ENCODE measurements at places on chromosomes 6 and 20.

GRCh38 chr6:166736634-166737033 is 109.6 kb upstream of the RPS6KA2 start:
- DNase-seq = no peak

- no peak for DNase-seq
These were observed 66.5 kb downstream of the WDR27 start for GRCh38 chr6:169635345-169635744.

GRCh38 chr6:154252678-154253077 is 103.9 kb downstream of the IPCEF1 start:
- DNase-seq = no peak

DNA sequence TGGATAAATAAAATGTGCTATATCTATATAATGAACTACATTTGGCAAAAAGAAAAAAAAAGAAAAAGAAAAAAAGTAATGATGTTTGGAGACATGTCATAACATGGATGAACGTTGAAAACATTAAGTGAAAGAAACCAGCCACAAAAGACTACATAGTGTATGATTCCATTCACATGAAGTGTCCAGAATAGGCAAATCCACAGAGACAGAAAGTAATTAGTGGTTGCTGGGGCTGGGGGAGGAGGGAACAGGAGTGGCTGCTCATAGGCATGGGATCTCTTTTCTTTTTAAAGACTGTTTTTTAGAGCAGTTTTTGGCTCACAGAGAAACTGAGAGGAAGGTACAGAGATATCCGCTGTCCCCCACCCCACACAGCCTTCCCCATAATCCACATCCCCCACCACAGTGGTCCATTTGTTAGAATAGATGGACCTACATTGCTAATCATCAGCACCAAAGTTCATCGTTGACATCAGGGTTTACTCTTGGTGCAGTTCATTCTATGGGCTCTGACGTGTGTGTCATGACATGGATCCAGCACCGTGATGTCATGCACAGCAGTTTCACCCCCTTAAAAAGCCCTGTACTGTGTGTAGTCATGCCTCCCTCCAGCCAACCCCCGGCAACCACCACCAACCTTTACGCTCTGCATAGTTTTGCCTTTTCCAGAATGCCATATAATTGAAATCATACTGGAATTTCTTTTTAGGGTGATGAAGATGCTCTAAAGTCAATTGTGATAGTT is 240.9 kb upstream of the RREB1 start:
- no peak for DNase-seq
